ENCODE measurements at places on chromosomes 6 and 20.

GRCh38 chr6:17835784-17836183 is 129.1 kb upstream of the NUP153 start:
- no peak for DNase-seq

DNA sequence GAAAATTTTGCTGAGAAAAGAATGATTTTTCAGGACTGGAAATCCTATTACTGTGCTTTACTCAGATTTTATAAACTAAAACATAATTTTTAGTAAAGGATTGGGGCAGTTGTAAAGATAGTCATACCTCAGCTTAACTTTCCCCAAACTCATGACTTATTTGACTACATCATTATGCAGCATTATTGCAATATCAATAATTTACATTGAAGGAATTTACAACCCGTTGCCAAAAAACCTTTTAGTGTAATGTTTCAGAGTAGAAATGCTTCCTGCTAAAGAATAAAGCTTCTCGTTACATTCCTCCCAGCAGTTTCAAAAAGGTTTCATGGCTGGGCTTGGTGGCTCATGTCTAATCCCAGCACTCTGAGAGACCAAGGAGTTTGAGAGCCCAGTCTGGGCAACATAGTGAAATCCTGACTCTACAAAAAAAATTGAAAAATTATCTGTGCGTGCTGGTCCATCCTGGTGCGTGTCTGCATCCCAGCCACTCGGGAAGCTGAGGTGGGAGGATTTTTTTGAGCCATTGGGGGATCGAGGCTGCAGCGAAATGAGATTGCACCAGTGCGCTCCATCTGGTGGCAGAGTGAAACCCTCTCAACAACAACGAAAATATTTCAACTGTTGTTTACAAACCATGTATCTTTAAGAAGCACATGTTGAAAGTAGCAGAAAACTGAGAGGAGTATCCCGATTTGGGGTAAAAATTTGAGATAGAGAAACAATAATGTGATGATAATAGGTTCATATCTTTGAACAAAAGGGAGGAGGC is 4.4 kb downstream of the AMD1 start:
- peak; percentile 44 for DNase-seq

DNA sequence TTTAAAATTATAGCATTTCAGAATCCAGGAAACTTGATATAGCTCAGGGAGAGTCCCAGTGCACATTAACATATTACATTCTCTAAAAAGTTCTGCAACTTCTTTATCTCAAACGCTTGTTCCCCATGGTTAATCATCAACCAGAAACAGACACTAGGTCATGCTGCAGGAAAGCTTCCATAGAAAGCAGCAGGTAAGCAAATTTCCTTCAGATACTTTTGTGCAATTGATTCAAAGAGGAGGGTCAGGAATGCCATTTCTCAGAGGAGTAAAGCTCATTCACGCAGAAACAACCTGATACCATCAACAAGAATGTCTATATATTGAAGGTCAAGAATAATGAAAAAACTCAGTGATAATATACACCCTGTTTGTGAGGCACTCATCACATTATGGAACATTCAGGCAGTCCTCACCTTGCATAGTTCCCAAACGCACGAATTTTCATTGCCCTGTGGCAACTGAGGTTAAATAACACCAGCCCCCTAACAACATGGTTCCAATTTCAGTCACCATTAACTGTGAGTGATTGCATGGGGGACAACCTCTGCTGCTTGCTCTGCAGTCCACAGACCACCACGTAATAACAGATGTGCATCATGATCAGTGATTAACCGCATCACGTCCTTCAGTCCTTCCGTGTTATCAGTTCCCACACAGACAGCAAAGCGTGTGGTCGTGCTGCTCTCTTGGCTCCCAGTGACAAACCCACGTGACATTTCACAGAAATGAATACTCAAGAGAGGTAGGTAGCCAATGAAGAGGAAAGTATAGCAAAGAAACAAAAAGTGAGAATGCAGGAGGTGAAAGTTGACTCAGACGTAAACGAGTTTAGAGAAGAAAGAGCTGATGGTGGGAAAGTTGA is 95.7 kb downstream of the LY86 start:
- DNase-seq: peak; percentile 75

GRCh38 chr20:58286729-58287128 is 22.8 kb upstream of the RAB22A start:
- DNase-seq: no peak

DNA sequence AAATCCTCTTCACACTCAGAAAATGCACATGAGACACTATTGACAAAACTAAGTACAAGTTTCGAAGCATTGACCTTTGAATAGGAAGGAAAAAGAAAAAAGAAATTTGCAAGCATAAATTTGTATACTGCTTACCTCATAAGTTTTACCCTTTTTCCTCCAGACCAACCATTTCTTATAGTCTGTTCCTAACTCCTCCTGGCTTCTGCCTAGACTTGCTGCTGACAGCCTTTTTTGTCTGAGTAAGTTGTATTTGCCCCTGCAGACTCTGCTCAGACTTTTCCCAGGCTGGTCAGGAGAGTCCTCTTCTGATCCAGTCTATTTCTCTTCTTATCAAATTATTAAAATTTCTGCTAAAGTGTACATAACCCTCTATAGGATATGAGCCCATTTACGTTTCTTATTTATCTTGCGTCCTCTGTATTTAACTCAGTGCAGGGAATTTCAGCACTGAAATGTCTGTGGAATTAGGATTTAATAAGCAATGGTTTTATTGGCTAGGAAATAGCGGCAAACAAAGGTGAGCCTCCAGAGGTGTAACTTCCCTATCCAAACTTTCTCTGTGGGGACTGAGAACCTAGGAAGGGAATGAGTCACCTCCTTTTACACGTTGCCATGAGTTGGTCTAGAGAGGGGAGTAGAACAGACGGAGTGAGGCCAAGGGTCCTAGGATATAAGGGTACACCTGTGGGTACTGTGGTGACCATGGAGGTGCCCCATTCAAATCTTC is 207.1 kb upstream of the MARCKS start:
- DNase-seq: no peak

DNA sequence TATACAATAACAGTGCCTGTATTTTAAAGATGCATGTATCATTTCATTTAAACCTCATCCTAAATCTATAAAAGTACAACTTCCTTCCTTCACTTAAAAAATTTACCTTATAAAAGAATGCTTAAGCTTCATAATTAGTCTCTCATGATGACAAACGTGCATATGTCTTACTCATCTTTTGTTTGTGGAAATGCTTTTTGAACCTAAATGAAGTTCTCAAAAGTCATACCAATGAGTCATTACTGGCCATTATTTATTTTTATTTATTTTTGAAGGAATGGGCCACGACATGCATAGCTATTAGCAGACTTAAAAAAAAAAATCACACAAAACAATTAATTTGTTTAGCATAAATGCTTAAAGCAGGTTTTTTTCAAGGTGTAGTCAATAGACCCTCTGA is 3.7 kb downstream of the TFB1M start:
- no peak for DNase-seq

DNA sequence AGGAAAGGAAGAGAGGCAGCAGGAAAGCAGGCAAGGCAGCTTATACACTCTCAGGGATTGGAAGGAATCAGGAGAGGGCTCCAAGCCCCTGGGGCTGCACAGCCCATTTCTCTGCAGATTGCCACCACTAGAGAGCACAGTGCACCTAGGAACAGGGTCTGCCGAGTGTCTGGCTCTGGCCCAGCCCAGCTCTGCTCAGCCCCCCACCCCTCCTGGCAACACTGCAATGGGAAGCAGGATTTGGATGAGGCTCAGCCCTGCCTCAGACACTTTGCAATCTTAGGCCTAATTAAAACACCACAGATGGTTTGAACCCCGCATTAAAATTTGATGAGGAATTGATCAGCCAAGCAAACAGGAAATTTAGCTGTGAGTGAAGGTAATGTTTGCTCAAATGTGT is 252.7 kb downstream of the DHX35 start:
- DNase-seq: no peak

GRCh38 chr20:42678895-42679294 is 510.8 kb downstream of the PTPRT start:
- peak; percentile 28 for DNase-seq

- peak; percentile 68 for DNase-seq
Measured at GRCh38 chr20:17504898-17505635, 26.1 kb downstream of the BFSP1 start.
